Left forelimb (tissue), 1 donor: ENCODE measurements at places on chromosomes 16 and 17.

GRCh38 chr16:55021595-55022475, 91.2 kb downstream of the IRX5 start:
- DNase-seq = peak; percentile 57

GRCh38 chr17:73480740-73481139, 163.5 kb downstream of the SDK2 start:
- DNase-seq = no peak

- no peak for DNase-seq
Observed at GRCh38 chr17:39973496-39973895, 7.1 kb upstream of the PSMD3 start.

- DNase-seq = peak; percentile 65
Observed at GRCh38 chr16:49021136-49021535, 260.5 kb downstream of the CBLN1 start.

DNA sequence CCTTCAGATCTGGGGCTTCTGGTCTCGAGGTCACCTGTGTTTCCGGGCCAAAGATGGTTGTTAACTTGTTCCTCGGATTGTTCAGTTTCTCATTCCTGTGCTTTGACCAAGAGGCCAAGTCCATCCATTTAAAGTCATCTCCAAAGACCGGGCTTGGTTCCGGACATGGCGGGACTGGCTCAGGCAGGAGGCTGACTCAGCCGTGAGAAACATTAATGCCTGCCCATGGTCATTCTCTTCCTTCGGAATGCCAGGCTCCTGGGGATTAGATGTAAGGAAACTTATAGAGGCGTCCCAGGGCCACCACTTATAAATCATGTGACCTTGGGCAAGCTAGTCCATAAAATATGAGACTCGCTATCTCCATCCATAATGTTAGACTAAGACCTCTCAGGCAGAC, 13.6 kb upstream of the NKD1 start:
- DNase-seq = no peak
